Central memory CD4-positive, alpha-beta T cell (primary cell): ENCODE measurements at places on chromosomes 11 and 22.

DNA sequence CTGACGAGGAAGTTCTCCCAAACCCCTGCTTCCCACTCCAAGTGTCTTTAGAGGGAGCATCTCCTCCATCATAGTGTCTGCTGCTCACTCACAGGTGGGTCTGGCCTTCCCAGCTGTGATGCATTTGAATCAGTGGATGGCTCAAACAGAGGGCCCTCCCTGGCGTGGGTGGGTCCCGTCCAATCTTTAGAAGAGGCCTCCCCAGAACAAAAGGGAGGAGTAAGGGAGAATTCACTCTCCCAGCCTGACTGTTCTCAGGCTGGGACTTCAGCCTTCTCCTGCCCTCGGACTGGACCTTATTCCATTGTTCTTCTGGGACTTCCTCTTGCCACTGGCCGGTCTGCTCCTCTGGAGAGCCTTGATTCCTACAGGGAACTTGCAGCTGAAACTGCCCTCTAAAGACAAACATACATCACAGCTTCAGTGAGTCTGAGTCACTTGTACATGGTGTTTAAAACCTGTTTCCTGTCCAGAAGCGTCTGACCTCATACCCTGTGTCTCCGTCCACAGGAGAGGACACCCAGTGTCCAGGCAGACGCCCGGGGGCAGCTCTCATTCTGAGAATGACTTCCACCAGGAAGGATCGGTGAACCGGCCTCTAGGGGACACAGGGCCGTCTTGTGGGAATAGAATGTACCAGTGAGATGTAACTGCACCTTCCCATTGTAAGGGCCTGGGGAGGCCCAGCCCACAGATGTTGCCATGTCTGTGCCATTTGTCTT, 234.7 kb downstream of the BRD1 start:
- DNase-seq: no peak

DNA sequence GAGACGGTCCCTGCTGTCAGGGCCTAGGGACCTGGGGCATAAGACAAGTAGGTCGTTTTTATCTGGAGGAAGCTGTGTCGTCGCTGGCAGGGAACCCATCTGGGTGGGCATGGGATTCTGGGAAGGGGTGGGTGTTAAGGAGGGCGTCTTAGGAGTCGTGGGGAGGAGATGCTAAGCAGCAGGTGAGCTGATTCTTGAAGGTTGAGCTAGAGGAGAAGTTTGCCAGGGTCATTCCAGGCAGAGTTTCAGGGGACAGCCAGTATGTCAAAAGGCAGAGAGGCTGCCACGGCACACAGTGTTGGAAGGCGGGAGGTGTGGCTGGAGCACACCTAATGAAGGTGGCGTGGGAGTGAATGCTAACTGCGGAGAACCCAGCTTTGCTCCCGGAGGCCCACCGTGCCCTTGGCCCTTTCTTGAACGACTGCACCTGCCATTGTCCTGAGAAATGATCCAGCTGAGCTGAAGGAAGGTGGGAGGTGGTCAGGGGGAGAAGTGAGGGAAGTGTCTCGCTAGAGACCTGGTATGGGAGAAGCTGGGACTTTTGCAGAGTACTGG, 1.3 kb downstream of the FAM118A start:
- no peak for DNase-seq

GRCh38 chr22:20084547-20085413, 4.7 kb downstream of the DGCR8 start:
- DNase-seq: no peak

- DNase-seq: no peak
These were observed 6.7 kb downstream of the IL18 start for GRCh38 chr11:112156956-112157766.

- no peak for DNase-seq
These were observed 28.0 kb downstream of the NCAM1 start for GRCh38 chr11:112989198-112989597.

DNA sequence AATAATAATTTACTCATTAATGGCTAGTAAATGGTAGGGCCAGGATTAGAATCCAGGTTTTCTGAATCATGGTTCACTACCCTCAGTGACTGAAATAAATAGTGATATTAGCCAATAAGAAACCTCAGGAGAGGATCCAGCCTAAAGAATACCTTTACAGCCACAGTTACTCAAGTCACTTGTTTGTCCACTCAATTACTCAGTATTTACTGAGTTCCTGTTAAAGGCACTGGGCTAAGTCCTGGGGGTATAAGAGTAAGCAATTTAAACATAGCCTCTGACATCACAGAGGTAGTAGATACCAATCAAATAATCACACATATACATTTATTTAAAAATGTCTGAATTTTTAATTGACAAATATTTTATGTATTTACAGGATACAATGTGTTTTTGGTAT, 56.8 kb upstream of the GAB2 start:
- DNase-seq: no peak

DNA sequence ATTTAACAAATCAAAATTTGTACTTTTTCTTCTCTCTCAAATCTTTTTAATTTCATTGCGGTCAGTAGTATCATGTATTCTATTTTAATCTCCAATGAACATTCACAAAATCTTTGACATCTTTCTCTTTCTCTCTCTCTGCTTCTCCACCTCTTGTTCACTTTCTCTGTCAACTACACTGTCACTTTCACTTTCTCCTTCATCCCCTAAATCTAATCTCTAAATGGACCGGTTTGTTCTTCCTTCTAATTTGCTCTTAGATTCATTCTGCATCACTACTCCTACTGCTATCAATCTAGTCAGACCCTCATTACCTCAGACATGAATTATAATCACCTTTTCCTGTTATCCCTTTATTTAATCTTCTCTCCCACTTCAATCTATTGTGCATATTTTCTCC, 18.6 kb downstream of the CCDC73 start:
- no peak for DNase-seq

- no peak for DNase-seq
These were observed at the start of gene DNHD1 for GRCh38 chr11:6497069-6497839. TSS of gene DNHD1 (plus strand) at chr11:6497280. CDS start at chr11:6498216, 936 bp downstream.

- no peak for DNase-seq
These were observed 48.9 kb downstream of the ST14 start for GRCh38 chr11:130208241-130209127.

DNA sequence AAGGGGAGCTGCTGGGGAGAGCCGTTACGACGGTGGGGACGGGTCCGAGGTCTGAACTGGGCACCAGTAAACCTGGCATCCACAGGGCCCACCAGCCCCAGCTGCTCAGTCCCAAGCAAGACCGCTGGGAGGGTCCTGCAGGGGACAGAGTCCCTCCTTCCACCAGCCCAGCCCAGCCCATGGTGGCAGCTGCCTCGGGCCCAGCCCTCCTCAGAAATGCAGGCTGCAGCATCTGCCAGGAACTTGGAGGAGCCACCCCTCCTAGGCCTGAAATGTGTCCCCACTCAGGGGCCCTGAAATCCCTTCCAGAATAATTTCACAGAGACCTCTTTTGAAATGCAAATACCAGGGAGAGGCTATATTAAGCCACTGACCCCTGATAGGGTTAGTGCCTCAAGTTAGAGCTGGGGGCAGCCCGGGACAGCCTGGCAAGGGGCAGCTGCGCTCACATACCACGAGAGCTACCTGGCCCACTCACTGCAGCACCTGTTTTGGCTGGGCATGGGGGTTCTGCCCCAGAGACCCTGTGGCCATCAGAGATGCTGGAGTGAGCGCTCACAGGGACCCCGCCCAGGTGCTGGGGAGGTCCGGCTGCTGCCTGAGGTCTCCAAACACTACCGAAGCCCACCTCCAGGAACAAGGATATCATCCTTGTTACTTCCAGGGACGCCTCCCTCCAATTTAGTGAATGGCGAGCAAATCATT, 53.1 kb downstream of the CELSR1 start:
- DNase-seq: no peak

GRCh38 chr11:74923125-74923524, 25.8 kb downstream of the XRRA1 start:
- DNase-seq: no peak

DNA sequence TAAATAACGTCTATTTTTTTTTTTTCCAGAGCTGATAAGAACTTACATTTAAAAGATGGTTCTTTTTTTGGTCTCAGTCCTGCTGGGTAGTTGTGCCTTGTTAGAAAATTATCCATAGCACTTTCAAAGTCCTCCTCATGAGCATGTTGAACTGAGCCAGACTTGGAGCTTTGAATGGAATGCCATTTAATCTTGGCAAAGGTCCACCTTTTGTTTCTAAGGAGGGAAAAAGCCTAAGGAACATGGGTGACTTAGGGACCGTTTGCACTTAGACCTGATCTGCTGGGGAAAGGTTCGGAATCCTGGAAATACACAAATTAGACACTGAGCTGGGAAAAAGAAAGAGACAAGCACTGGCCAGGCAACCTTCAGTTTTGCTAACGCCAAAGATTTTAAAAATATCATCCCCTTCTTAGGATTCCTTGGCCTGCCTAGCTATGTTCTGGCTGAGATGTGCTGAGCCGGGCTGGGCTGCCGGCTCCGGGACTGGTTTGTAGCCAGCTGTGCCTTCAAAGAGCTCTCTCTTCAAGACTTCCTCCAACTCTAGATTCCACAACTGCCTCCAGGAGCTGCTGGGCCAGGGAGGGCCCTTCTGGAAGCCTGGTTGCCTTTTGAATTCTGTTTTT, 67.4 kb downstream of the ENDOD1 start:
- DNase-seq: no peak

DNA sequence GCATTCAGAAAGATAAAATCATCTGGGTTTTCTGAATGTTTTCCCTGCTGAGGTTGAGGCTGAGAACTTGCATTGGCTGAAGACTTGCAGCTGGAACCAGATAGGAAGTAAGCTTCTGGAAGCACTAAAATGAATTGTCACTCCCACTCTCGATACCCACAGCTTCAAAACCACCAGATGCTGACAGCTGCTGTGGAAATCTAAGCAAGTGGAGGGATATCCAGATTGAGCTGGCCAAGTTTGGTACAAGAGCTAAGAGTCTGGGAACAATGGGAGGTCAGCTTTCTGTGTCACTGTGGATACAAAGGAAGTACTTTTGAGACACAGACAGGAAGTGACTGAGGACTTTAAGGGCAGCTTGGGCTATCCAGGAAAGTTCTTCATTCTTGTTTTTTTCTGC, 51.3 kb upstream of the CD44 start:
- DNase-seq: no peak

DNA sequence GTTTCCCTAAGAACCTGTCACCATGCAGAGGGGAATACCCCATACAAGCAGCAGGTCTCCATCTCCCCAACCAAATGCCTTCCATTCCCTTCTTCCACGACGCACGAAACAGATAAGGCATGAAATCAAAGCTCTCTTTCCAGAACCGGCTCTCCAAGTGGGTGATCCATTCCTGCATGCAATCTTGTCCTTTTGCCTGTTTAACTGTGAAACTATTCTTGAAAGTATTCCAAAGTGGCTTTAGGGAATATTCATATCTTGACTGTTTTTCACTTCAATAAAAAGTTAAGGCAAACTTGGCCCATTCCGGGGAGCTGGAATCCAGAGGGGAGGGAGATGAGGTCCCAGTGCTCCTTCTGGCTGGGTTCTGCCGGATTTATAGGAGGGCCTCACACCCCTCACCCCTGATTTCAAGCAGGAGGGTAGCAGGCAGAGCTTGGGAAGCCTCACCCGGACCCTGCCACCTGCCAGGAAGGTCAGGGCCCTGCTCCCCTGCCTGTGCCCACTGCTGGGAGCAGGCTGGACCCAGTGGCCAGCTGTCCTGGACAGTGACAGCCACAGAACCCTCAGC, 60.9 kb downstream of the SCGB1A1 start:
- no peak for DNase-seq

DNA sequence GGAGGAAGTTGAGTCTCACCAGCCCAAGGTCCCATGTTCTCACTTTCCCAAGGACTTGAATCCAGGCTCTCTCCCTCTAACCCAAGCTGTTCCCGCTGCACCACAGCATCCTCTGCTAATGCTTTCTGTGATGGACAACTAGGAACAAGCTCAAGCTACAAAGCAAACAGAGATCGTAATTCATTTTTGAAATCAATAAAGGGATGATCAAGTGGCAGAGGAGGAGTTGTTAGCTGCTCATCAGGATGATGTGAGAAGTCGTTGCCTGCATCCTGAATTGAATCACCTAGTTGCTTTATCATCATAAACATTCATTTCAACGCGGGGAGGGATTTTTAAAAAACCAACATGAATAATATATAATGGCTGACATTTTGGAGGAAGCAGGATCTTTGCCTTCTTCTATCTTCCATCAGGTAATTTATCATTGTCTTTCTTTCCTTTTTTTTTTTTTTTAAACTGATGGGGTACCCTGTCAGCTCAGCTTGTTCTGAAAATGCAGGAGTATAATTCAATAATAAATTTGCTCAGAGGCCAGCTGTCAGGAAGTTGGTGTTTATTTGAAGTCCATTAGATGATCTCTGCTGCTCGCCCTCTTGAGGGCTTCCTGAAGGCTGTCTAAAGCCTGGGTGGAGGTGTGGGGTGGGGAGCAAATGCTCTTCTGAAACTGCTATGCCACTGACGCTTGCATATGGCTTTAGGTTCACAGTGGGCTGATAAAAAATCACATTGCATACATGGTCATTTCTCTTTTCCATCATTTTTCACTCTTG, 174.4 kb upstream of the NARS2 start:
- DNase-seq: no peak

DNA sequence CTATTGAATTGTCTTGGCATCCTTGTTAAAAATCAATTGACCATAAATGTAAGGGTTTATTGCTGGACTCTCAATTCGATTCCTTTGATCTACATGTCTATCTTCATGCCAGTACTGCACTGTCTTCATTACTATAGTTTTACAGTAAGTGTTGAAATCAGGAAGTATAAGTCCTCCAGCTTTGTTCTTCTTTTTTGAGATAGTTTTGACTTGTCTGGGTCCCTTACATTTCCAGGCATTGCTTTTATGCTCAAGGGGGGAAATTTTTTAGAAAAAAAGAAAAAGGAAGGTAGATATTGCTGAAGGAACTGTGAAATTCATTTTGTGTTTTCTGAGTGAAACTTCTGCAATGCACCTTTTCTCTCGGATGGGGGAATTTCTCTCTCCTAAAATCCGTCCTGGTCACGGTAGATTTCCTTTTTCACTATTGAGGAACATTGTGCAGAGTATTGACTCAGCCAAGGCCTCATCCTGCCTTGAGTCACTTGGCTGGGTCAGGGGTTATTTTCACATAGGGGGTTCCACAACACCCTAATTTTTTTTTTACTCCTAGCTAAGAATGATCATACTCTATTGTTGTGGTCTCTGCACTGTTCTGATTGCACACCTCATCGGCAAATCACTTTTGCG, 2.8 kb upstream of the ACER3 start:
- no peak for DNase-seq

DNA sequence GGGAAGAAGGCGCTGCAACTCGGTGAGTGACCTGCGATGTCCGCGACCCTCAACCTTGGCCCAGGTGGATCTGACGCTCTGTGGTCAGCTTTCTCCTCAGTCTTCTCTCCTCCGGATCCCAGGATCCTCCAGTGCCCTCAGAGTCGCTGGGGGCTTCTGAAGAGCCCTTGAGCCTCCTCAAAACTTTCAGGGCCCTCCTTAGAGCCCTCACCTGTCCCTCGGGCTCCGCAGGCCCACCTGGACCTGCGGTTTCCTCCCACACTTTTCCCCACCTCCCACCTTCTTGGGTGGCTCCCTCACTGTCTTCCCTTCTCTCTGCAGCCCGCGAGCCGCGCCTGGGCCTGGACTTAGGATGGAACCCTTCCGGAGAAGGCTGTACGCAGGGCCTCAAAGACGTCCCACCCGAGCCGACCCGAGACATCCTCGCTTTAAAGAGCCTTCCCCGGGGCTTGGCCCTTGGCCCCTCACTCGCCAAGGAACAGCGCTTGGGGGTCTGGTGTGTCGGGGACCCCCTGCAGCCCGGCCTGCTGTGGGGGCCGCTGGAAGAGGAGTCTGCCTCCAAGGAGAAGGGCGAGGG, 335 bp downstream of the ZNF408 start:
- DNase-seq: no peak
